ENCODE measurements at places on chromosomes 5 and 9.

GRCh38 chr5:172509405-172509781, 55.1 kb upstream of the SH3PXD2B start:
- DNase-seq = no peak

DNA sequence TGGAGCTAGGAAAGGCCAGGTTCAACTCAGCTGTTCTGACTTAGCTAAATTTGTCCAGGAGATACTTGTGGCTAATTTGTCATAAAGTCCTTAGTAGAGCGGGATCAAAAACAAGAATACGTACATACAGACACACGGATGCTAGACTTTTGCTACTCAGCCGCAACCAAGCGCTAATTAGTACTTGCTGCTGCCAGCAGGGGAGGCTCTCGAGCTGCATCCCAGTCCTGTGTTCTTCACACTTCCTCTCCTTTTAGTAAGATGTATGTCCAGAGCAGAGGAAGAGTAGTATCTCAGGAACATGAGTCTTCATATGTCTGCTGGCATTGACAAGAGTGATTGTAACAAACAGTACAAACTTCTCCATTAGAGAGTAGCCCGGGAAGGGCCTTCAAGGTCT, 58.3 kb downstream of the CYFIP2 start:
- no peak for DNase-seq

DNA sequence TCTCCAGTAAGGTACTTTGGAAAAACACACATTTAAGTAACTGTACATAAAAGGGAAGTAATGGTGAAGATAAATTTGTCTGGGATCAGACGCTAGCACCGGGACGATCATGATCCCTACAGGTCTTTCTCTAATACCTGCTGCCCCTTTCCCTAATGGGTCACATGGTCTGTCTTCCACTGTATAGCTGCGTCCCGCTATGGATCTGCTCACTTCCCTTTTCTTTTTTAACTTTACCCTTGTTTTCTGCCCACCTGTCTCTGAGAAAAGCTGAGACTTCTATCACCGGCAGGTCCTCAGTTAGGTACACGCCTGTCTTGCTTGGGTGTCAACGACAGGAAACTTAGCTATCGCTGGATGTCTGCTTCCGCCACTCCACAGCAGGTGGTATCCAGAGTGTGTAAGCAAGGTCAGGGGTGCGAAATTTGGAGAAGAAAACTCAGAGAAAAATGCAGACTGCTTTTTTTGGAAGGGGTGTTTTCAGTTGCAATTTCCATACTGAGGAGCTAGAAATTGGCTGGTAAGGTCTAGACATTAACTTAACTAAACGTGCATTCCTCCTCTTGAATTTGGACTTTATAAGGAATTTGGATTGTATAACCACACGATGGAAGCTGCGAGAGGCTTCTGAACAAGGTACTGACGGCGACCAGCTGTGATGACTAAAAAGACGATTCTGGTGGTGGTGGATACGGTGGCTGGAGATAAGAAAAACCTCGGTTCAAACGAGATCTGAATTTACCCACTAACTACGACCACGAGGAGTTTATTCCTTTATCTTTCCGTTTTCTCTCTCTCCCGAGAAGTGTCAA, 1.1 kb upstream of the ICE1 start:
- DNase-seq = no peak

- DNase-seq = peak; percentile 59
Measured at GRCh38 chr9:118643118-118643517, 726.1 kb downstream of the BRINP1 start.

DNA sequence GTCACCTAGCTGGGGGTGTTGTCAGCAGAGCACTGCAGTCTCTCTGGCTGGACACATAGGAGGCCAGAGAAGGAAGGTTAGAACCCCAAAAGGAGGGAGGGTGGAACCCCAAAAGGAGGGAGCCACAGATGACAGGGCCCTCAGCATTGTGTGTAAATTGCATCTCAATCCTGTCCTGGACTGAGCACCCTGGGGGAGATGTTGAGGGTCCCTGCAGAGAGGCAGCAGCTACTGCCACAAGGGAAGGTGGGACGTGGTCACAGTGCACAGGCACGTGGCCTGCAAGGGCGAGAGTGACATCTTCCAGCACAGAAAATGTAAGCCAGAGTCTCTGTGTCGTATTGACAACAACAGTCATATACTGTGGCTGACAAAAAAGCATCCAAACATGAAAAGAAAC, 36.5 kb upstream of the CEP72 start:
- no peak for DNase-seq

- no peak for DNase-seq
Measured at GRCh38 chr5:126099077-126099476, 324.1 kb upstream of the GRAMD2B start.

GRCh38 chr5:152623951-152624350, 218.9 kb upstream of the NMUR2 start:
- DNase-seq = no peak

DNA sequence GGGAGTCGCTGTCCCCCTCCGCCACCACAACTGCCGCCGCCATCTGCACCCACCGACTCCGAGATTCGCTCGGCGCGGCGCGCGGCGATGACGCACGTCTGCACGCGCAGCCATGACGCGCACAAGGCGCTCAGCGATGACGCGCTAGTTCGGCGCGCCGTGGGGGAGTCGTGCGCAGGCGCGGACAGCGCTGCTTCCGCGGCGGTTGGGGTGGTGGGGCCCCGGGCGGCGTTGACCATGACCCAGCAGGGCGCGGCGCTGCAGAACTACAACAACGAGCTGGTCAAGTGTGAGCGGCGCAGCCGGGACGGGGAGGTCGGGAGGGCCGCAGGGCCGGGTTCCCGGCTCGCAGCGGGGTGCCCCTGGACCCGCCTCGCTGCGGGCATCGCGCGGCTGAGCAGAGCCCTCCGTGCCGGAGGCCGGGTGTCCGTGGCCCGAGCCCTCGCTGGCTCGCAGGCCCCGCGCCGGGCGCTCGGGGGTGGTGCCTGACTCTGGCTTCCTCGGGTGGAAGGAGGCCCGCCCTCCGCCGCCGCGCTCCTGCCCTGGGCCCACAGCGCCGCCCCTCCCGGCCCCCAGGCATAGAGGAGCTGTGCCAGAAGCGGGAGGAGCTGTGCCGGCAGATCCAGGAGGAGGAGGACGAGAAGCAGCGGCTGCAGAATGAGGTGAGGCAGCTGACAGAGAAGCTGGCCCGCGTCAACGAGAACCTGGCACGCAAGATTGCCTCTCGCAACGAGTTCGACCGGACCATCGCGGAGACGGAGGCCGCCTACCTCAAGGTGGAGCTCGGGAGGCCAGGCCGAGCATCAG, at the start of the genes ANAPC2 and SSNA1:
TSS of gene ANAPC2 (minus strand) at position 71 of the 807 bp plus-strand sequence. CDS start at position 43, 28 bp downstream.
TSS of gene SSNA1 (plus strand) at position 187 of the 807 bp plus-strand sequence. CDS start at position 238, 51 bp downstream.
- peak; percentile 82 for DNase-seq

DNA sequence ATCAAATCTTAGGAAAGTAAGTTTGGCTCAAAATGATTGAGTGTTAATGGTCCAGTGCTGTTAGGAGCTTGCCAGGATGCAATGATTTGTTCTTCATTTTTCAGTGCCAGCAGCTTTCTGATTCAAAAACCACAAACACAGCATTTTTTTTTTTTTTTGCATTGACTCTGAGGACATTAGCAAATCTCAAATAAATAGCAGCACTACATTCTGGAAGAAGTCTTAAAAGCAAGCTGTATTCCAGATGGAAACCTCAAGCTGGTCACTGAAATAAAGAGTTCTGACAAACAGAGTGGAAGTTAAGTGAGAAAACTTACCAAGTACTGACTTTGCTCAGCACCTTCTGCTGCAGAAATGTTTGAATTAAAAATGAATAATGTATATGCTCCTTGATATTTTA, 1653.1 kb upstream of the CDH9 start:
- peak; percentile 2 for DNase-seq

DNA sequence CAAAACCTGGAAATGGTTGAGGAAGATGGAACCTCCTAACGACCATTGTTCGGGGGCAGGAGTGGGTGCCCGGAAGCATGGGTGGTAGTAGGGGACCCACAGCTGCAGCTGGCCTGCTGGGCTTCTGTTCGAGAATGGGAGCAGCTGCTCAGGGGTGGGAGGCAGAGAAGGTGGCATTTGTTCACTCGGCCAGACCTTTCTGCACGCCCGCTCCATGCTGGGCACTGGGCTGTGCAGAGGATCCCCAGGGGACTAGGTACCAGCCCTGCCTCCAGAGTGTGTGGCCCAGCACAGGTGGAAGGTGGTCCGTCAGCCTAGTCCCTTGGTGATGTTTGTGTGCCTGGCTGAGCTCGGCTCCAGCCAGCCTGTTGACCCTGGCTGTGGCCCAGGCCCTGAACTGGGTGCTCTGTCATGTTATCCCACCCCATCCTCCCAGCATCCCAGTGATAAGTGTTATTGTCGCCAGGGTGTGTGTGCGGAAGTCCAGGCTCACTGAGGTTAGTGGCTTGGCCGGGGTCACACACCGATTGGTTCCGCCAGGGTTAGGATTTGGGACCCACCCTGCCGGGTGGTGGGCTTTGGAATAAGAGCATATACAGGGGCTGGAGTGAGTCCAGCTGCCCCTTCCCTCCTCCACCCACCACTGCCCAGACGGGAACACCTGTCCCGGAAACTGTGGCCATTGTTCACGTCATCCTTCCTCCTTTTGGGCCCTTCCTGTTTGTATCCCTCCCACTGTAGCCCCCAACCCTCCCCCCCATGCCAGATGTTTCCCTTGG, 4.8 kb downstream of the N4BP3 start:
- DNase-seq = no peak

DNA sequence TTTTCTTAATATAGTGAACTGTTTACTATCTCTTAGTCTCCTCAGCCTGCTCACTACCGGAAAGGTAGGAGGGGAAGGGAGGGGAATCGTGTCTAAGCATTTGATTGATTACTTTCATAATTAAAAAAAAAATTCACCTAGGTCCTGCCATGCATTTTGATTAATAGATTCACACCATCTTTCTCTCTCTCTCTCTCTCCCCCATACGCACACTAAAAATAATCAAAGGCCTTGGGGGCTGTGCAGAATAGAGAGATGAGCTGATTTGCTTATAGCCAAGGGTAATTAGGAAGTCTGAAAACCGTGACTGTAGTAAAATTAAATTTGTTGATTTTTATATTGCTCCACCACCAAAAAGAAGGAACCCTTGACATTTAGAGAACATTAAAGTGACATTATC, 49.6 kb downstream of the CD180 start:
- DNase-seq = no peak

GRCh38 chr5:135505973-135506372, 29.8 kb downstream of the NEUROG1 start:
- DNase-seq = no peak

- no peak for DNase-seq
Measured at GRCh38 chr5:59126016-59126707, 543.3 kb downstream of the RAB3C start.

GRCh38 chr9:102941868-102942267, 53.3 kb upstream of the CYLC2 start:
- DNase-seq = no peak

- DNase-seq = peak; percentile 23
Measured at GRCh38 chr5:115343855-115344254, 47.4 kb upstream of the CCDC112 start.

DNA sequence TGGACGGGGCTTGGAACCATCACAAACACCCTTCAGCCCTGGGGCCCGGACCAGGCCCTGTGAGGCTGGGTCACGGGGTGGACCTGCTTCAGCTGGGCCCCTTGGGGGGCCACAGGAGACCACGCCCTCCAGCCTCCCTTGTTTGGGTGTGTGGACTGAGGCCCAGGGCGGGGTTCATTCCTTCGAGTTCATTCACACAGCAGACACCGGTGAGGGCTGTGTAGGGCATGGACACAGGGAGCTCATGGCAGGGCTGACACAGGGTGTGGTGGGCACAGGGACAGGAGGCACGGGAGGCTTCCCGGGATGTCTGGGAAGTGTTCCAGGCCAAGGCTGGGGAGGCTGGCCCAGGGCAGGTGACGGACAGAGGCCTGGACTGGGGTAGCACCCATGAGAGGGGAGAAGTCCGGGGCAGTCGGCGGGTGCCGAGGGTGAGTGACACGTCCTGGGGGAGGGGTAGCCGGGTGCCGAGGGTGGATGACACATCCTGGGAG, 8.9 kb downstream of the DNLZ start:
- DNase-seq = no peak

GRCh38 chr5:135829179-135829578, 5.3 kb upstream of the SLC25A48 start:
- DNase-seq = no peak

DNA sequence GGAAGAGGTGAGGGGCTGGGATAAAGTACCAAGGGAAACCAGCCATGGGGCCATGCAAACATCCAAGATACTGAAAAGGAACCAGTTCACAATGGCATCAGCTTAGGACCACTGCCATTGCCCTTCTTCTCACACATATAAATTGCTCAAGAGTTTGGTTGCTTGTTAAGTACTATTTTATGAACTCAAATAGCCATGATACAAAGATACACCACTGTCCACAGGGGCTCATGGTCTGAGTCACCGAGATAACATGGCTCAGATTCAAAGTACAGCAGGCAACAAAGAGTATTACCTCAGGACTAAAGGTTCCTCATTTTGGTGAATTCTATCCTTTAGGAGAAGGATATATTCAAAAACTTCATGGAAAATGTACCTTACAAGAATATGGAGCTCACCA, 55.6 kb downstream of the FANCC start:
- DNase-seq = peak; percentile 32

DNA sequence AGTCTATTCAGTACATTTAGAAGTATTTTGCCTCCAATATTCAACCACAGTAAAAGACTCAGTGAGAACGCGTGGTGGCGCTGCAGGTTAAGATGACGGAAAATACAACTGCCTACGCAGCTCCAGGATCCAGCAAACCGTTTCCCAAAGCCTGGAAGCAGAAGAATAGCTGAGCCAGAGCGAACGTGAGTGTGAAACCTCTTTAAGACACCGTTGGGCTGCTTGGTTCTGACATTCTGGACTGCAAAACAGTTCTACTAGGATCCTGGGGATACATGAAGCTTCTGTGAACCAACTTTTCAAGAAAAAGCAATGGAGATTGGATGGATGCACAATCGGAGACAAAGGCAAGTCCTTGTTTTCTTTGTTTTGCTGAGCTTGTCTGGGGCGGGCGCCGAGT, at the start of gene PCDHB16:
TSS of gene PCDHB16 (plus strand) at position 140 of the 400 bp plus-strand sequence. CDS start at position 313, 173 bp downstream.
- no peak for DNase-seq

DNA sequence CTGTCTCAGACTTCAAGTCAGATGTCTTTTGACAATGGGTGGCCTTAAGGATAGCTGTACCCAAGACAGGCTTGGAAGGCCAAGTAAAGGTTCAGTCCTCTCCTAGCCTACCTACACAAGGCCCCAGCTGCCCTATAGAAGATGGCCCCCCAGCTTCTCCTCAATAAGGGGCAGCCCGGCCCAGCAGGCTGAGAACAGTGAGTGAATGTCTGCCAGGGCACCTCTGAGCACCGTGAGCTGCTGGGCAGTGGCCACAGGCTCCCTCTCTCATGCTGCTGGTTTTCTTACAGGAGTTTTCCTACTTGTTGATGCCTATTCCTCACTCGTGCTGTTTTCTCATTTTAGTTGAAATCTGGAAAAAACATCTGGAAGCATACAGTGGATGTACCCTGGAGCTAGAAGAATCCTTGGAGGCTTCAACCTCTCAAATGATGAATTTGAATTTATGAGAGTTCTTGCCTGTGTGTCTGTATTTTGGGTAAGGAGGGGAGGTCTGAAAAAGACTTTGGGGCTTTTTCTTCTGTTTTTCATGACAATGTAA, 40.1 kb downstream of the SECISBP2 start:
- no peak for DNase-seq

GRCh38 chr5:121748686-121749085, 103.0 kb upstream of the FTMT start:
- no peak for DNase-seq

All from astrocyte of the cerebellum (primary cell).